ENCODE measurements at places on chromosomes 5 and 9.

DNA sequence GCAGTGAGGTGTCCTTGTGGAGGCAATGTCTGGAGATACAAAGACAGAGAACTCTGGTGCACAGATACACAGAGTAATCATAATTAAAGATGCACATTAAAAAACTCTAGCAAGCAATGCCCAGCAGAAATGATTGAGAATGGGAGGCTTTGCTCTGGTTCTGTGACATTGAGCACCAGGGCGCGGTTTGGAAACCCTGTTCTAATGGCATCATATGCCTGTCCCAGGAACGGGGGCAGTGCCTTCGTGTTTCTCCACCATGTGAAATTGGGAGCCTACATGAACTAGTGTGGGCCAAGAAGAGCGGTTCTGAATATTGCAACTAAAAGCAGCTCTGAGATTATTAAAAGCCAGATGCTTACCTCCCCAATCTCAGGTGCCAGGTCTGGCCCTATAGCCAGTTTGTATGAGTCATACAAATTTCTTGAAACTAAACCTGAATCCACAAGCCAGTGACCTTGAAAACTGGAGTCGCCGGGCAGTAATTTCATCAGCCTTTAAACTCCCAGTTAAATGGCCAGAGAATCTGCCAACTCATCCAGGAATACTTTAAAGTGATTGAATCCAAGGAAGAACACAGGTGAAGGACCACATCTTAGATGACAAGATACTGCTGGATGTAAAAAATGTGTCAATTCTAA lies 22.2 kb upstream of the CTSL start:
- no peak for DNase-seq

DNA sequence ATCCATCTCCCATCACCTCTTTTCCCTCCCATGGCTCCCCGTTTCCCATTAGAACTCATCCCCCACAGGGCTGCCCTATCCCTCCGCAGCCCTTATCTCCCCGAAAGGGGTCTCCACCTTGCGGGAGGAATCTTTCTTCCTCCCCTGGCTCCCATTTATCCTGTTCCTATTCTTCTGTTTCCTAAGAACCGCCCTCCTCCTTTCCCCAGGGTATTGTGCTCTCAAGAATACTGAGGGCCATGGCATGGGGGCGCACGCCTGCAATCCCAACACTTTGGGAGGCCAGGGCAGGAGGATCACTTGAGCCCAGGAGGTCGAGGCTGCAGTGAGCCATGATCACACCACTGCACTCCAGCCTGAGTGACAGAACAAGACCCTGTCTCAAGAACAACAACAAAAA lies 665 bp downstream of the CD72 start:
- no peak for DNase-seq

DNA sequence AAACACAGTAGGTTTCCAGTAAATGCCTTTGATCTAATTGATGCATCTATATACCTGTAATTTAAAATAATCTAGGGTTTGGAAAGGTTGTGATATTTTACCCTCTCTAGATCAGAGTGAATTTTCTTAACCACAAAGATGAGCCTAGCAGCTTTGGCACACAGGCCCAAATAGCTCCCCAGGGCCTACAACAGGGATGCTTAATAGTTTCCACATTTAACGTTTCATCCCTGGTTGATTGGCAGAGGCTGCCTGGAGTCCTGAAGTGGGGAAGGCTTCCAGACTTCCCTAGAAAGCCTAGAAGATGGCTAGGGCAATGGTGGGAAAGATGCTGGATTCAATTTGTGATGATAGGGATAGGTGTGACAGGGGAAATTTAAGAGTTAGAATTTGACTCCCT lies 206.6 kb downstream of the NSG2 start:
- DNase-seq = no peak

GRCh38 chr5:141618030-141618803 lies 583 bp downstream of the DIAPH1 start:
- DNase-seq = no peak

DNA sequence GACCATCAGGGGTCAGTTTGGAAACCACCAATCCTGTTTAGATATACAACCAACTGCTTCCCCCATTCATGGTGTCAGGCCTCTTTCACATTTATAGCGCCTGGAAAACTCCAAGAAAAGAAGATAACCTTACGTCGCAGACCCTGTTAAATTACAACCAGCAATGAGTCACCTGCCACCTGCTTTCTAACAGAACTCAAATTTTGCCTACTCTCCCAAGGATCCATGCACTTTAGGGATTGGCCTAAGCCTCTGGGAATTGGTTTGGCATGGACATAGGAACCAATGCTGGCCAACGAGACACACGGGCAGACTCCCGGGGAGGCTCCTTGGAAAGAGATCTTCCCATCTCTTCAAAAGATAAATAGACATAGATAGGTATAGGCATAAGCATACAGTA lies 87.0 kb downstream of the FEM1C start:
- no peak for DNase-seq

DNA sequence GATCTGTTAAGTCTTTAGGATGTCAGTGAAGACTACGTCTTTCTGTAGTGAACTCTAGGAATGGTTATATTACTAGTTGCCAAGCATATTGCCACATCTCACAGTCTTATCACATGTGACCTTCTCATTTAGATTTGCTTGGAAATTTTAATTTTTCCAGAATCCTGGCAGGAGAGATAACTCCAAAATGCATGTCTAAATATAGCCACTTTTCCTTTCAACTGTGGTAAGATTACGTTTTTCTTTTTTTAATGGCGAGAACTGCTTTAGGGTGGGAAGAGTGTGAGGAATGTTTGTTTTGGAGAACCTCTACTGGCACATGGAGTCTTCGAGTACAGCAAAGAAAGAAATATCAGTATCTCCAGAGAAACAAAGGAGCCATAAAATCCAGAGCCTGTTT lies 91.7 kb upstream of the ADAMTSL1 start:
- no peak for DNase-seq

- DNase-seq = no peak
These were observed 388.3 kb downstream of the TMEM38B start for GRCh38 chr9:106082621-106083020.

DNA sequence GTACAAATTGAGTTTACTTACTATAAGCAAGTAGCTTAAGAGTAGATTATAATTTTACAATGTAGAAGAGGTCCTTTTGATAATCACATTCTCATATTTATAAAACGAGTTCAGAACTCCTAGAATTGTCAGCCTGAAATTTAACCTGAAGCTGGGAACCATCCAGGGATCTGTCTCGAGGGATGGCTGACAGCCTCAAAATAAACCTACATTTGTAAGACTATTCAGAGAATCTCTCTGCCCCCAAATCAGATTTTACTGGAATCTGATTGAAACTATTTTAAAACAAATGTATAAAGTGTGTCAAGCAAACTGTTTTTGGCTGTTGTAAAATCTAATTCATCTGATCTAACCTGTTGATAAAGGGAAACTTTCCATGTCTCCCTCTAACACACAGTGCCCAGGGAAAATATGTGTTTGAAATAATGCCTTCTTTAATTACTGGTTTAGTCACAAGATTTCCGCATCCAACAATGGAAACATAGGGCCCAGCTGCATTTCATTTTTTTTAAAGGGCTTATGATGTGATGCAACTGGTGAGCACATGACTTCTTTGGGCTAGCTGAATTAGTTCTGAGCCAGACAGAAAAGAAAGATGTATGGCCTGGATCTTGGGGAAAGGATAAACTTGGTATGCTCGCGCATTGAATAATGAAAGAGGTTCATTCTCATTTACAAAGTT lies 30.3 kb downstream of the SLC25A46 start:
- DNase-seq = no peak

- no peak for DNase-seq
These were observed 555.0 kb downstream of the PRR16 start for GRCh38 chr5:121019106-121019505.

DNA sequence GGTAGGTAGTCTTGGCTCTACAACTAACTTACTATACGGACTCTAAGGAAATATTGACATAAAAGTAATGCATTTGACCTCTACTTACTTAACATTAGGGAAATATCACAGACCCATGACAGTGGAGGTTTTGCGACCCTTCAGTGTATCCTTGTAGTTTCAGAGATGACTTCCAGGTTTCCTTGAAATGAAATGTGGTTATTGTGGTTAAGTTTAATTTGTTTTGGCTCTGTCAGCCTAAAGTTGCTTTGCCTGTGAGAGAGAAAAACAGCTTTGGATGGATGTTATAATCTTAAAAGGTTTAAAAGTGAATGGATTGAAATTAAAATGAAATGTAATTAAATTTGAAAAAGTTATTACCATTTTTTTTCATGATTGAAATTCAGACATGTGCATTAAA lies 42.9 kb downstream of the LRRTM2 start:
- no peak for DNase-seq

- no peak for DNase-seq
These were observed 95.2 kb upstream of the CAST start for GRCh38 chr5:96566833-96567587.

- no peak for DNase-seq
These were observed 118.7 kb upstream of the PUM3 start for GRCh38 chr9:2962471-2963172.

DNA sequence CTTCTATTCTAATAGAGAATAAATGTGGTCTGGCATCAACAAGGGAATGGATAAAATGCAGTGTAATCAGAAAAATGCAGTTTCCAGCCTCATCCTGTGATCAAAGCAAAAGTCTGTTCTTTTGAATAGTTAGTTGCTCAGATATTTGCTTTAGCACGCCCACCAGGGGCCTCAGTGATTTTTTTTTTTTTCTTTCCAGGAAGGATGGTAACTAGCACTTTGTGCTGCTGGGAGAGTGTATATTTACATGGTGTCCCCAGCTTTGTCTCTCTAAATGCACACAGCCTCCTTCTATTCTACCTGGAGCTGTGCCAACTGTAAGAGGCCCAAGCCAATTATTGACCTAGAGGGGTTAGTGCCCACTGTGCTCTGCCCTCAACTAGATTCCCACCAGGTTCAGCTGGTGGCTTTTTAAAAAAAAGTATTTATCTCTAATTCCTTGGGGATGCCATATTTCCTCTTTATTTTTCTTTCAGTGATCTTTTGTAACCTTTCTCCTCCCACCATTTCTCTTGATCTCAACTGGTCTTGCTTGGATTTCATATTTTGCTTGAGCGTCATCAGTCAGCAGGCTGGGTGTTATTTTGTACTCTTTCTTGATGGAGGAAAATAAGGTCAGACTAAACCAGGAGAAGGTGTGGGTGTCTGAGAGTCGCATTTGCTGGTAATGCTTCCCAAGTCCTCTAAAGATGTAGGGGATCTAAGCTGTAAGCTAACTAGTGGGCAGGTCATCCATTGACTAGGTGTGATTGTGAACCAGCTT lies 193.0 kb upstream of the C9orf72 start:
- no peak for DNase-seq

- no peak for DNase-seq
These were observed 5.8 kb upstream of the PPARGC1B start for GRCh38 chr5:149724130-149724840.

DNA sequence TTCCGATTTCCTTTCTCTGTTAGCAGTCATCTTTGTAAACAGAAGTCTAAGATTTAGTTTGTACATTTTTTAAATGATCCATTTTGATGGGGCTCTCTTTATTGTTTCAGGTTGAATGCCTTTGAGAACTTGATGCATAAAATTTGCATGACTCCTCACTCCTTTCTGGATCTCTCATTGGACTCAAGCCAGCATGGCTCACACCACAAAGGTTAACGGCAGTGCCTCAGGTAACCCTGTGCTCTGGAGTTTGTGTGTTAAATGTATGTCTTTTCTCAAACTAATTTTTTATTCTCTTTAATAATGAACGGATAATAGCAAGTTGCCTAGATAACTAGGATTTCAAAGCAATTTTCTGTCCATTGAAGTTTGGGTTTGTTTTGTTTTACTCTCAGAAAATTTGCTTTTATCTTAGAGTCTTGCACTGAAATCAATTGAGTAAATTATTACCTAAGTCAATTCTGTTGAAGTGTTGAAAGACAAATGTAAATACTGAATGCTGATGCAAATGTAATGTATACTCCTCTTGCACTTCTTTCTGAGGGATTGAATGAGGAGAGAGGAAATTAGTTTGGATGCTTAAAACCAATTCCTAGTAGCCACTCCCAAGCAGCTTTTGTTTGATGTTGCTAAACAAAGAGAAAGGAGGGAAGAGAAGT lies 164.6 kb upstream of the DMRT1 start:
- DNase-seq = no peak

DNA sequence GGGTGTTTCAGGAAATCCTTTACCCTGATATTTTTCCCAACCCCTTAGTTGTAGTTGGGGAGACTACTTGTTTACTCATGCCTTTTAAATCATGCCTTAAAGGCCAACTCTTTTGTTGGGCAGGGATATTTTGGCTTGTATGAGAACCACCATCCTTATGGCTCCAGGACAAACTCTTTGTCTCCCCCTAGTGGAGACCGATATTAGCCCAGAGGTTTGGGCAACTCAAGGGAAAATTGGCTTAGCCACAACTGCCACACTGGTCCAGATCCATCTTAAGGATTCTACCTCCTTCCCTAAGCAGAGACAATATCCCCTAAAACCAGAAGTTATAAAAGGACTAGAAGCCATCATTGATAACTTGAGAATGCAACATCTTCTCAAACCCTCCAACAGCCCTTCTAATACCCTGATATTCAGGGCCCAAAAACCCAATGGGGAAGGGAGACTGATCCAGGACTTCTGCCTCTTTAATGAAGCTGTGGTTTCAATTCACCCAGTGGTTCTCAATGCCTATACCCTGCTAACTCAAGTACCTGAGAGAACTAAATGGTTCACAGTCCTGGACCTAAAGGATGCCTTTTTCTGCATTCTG lies 100.9 kb upstream of the HCN1 start:
- no peak for DNase-seq

DNA sequence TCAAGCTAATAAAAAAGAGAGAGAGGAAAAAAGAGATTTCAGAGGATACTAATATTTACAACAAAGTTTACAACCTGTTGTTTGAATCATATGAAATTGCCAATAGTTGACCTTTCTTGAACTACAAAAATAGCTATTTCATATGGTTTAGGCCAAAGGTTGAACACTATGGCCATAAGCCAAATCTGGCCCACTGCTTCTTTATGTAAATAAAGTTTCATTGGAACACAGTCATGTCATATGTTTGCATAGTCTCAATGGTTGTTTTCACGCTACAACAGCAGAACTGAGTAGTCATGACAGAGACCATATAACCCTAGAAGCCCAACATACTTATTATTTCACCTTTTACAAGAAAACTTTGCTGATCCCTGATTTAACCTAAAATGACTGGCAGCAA lies 20.9 kb downstream of the SEMA5A start:
- no peak for DNase-seq

- no peak for DNase-seq
These were observed 56.8 kb downstream of the ARHGEF37 start for GRCh38 chr5:149638136-149638535.

GRCh38 chr5:107969847-107970246 lies 299.1 kb upstream of the EFNA5 start:
- DNase-seq = no peak

GRCh38 chr5:110346893-110347358 lies 379.5 kb downstream of the TMEM232 start:
- DNase-seq = no peak
